ENCODE measurements at places on chromosomes 3 and 15.

DNA sequence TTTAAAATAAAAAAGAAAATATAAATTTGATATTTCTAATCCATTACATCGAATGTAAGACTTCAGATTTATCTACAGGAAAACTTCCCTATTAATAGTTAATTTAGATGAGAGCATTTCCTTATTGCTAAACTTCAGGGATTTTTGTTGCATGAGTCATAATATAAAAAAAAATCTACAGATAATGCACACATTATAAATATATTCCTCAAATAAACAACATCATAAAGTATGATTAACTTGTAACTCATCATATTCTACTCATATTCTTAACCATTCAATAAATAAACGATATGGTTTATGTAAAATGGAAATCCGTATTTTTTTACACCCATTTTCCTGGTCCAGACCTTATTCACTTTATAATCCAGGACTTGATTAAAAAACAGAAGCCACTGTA, 477.0 kb downstream of the EPHA3 start:
- no peak for DNase-seq

- DNase-seq = no peak
Measured at GRCh38 chr3:127796831-127797150, 25.5 kb downstream of the MGLL start.

- peak; percentile 55 for DNase-seq
Measured at GRCh38 chr15:61195116-61196002, 33.7 kb downstream of the RORA start.

GRCh38 chr3:62830727-62831322, 44.4 kb downstream of the CADPS start:
- no peak for DNase-seq

- DNase-seq = no peak
Measured at GRCh38 chr15:85350395-85350794, 30.0 kb upstream of the AKAP13 start.

GRCh38 chr3:136546720-136547119, 205.5 kb downstream of the STAG1 start:
- peak; percentile 18 for DNase-seq

GRCh38 chr15:43239732-43240491, 19.1 kb upstream of the EPB42 start:
- DNase-seq = no peak

DNA sequence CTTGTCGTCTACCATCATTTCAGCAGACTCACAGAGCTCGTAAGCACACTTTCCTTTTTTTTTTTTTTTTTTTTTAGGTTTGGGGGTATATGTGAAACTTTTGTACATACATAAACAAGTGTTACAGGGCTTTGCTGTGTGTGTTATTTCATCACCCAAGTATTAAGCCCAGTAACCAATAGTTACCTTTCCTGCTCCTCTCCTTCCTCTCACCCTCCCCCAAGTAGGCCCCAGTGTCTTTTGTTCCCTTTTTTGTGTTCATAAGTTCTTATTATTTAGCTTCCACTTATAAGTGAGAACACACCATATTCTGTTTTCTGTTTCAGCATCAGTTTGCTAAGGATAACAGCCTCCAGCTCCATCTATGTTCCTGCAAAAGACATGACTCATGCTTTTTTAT, 746.8 kb downstream of the GRM7 start:
- no peak for DNase-seq

DNA sequence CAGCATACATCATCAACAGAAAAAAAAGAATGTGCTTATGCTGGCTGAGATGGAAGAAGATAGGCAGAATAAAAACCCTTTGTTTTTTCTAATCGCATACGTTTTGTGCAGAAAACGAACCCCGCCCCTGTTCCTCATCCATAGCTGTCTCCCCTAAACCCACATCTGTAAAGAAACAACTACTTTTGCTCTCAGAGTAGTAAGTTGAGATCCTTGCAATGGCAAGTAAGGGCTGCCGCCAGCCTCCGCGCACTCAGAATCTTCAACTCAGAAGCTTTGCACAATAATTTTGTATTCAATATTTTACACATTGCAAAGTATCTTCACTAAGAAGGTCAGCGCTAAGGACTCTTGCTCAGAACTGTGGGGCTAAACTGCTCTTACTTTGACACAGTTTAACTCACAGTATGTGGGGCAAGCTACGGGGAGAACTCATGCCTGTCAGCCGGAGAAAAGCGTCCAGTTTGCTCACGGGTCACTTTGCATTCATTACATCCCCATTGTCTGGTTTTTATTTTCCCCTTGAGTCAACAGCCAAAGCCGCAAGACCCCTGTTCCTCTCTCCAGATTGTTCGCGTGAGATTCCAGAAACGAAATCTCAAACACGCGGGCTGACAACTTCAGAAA, 1.0 kb downstream of the LYSMD4 start:
- no peak for DNase-seq

GRCh38 chr3:197454014-197454413, 101.8 kb downstream of the BDH1 start:
- no peak for DNase-seq

GRCh38 chr3:28053759-28054158, 187.7 kb upstream of the CMC1 start:
- DNase-seq = no peak

- DNase-seq = no peak
Measured at GRCh38 chr3:166743481-166744134, 636.5 kb downstream of the ZBBX start.

DNA sequence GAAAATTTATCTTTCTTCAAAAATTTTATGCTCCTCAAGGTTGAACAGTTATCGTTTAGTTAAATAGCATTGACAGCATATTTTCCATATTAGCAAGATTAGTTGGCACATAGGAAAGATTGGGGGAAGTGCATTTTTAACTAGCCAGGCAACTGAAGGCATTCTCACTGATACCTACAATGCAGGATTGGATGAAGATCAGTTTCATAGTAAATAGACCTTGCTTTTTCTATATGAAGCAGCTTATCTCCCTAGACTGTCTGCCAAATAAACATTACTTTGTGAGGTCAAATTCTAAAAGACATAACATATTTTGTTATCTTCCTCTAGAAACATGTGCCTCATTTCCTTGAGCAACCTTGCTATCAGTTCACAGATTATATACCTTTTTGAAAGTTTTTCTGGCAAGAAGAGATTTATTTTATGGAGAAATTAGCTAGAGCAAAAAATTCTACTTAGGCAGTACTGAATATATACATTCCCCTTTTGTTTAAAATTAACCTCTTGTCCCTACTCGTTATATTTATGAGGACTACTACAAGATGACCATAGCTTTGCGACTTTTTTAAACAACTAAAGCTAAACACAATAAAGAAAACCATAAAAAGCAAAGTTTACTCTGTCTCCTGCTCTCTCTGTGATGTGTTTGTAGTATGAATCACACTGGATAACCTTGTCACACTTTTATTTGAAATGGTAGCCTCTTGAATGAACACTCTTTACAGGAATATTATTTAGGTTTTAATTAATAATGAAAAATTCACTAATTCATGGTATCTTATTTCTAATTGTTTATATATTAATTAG, 654.9 kb upstream of the TBL1XR1 start:
- no peak for DNase-seq

- no peak for DNase-seq
Measured at GRCh38 chr15:85282504-85283115, 97.8 kb upstream of the AKAP13 start.

DNA sequence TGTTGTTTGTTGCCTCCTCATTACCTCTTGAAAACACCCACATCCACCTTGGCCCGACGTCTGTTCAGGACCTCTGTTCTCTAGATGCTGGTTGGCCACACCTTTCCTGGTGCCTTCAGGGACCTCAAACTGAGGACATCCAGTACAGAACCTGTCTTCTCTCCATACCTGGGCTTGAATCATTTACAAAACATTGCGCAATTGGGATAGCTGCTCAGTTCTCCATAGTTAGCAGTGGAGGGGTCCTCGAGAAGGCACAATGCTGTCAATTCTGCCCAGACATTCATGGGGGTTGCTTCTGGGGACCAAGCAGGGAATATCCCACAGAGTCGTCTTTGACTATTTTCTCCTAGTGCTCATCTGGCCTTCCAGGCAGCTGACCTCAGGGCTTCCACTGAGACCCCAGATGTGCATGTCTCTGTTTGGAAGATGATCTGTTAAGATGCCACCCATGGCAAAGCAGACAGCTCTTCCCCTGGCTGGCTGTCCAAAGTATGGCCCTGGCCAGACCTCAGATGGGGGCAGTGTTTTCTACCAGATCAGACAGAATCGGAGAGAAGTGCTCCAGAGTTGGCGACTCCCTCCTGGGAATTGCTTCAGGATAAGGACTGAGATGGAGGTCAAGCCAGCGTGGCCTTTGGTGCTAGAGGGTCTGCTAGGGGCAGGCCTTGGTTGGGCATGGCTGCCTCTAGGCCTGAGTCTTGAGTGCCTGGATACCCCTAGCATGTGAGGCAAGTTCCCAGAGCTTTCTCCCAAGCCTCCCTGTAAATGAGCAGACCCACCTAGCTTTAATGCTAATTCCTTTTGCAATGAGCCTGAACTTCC, 46.1 kb downstream of the CHCHD6 start:
- no peak for DNase-seq

GRCh38 chr15:75161917-75162414, 39.7 kb upstream of the C15orf39 start:
- DNase-seq = no peak

DNA sequence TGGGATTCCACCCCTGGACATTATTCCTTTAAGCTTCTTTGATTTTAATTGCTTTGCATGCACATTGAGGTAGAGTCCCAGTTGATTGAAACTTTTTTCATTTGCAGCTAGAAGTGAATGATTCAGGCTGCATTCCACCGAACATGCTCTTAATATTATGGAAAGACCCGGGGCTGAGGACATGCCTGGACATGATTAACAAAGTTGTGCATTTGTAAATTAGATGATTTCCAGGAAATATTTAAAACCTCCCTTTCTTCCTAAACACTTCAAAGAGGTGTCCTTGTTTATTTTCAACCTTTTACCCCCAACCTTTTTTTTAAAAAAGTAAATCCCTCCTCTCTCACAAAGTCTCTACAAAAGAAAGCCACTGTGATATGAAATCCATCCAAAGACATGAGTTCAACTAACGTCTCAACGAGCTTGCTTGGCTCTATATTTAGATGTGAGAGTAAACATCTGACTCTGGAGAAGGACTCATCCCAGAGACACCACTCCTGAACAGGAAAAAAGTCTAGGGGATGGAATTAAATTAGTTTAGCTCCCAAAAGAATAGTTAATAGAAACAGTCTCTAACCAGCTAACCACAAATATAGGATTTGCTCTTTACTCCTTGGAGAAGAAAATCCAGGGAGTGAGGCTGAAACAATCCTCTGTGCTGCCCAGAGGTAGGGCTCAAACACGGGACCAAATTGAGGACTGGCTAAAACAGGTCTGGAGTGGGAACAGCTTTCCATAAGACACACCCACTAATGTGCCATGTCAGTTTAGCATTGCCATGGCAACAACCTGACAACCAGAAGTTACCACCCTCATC, 83.1 kb downstream of the XXYLT1 start:
- DNase-seq = no peak

DNA sequence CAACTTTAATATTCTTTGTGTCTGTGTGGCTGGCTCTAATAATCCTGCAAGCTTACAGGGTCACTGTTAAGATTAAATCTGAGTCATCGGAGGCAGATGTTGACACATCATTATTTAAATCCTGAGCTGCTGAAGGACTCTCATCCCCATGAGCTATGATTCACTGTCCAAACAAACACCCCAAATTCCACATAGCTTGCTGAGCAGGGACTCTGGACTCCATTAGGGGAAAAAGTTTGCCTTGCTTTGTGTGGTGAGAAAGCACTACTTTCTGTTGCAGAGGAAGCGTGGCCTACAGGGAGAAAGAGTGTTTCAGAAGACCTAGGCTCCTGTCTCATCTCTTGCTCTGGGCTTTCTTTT, 213.7 kb downstream of the PDCD6IP start:
- peak; percentile 65 for DNase-seq

GRCh38 chr15:63054985-63055384, 12.4 kb downstream of the TPM1 start:
- DNase-seq = no peak

DNA sequence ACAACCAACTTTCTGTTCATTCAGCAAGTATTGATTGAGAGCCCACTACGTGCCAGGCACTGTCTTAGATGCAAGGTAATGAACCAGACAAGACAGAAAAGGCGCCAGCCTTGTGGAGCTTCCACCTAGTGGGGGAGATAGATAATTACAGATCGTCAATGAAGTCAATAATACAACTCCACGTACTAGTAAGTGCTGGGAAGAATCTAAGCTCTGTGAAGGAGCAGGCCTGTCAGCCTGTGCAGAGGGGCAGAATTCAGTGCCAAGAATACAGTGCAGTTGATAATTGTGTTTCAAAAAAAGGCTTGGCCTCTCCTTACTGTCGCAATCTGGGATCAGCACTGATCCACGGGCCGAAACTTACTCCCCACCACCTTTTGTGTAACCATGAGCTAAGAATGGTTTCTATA, 186.3 kb downstream of the FEZF2 start:
- no peak for DNase-seq

- DNase-seq = no peak
Measured at GRCh38 chr15:87577336-87577735, 679.2 kb downstream of the NTRK3 start.

DNA sequence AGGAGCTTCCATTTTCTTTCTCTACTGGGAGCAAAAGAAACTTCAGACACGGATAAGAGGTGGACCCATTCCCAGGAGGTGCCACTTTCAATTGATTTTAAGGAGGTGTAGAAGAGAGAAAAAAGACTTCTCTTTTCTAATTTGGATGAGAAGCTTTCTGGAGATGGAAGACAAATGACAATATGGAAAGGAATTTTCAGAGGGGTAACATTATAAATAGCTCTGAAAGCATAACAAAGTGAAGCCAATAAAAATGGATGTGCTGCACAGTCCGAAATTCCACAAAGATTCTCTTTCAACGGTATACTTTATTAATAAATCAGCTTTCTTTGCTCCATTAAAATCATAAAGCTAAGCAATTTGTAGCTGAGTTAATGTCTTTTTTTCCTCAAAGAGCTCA, 607.2 kb upstream of the MDFIC2 start:
- DNase-seq = no peak

GRCh38 chr15:42139596-42139995, 16.8 kb downstream of the PLA2G4F start:
- DNase-seq = no peak

DNA sequence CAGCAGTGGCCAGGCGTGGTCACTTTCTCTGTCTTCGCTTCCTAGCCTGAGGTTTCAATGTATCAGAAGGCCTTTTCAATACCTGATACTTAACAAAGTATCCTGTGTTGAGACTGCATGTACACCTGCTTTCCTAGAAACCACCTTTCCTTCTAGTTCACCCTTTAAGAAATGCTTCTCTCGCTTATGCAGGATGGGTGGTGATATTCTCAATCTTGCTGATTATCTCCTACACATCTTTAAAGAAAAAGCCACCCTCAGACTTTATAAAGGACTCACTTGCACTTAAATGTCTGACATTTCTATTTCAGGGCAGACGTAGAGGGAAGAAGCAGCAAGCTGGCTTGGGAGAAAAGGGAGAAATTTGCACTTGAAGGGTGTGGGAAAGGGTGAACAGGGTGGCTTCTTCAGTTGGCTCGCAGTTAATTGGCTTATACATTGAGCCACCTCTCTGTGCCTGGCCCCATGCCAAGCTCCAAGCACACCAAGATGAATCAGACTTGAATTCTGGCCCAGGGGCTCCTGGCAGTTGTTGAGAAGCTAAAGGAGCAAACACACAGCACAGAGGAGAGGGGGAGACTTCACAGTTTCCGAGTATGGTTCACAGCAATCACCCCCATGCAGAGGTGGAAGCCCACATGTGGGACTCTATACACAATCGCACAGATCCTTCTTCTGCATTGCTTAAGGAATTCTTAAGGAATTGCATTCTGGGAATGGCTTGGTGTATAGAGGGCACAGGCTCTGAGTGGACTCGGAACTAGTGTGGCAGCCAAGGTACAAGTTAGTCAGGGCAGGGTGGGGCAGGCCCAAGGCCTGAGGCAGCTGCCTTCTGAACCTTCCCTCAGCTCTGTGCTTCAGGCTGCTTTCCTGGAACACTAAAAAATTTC, 1.3 kb downstream of the ARL6IP5 start:
- DNase-seq = peak; percentile 85
